Right ventricle myocardium superior (tissue), 1 donor: ENCODE measurements at places on chromosomes 1 and 21. TPM values are rescaled to one million over a fixed set of nuclear protein-coding genes. Genes with fewer than 3 reads are reported as not detected.

CR1L gene
- not detected for total RNA-seq

AIRE gene
- not detected for total RNA-seq

ICOSLG gene
- 4.3 TPM for total RNA-seq

SV2A gene
- total RNA-seq = 0.32 TPM

EXO1 gene
- 0.62 TPM for total RNA-seq

SLC1A7 gene
- 0.08 TPM for total RNA-seq

RHBDL2 gene
- total RNA-seq = not detected

BACE2 gene
- 11.4 TPM for total RNA-seq

ESRRG gene
- total RNA-seq = 45.5 TPM

LINGO4 gene
- 0.78 TPM for total RNA-seq

NDUFV3 gene
- 56.6 TPM for total RNA-seq

INSRR gene
- 0.40 TPM for total RNA-seq

LENEP gene
- total RNA-seq = not detected

KRTAP19-1 gene
- not detected for total RNA-seq

ZMYND12 gene
- 0.78 TPM for total RNA-seq

PATJ gene
- 131 TPM for total RNA-seq

LAMC1 gene
- 87.5 TPM for total RNA-seq

RBM11 gene
- not detected for total RNA-seq

FAM177B gene
- not detected for total RNA-seq

CHRM3 gene
- 0.38 TPM for total RNA-seq

TCHH gene
- not detected for total RNA-seq

MAP3K7CL gene
- total RNA-seq = 1.1 TPM

APCS gene
- 0.32 TPM for total RNA-seq

SPTA1 gene
- not detected for total RNA-seq

S100PBP gene
- 12.7 TPM for total RNA-seq

GCSAML gene
- total RNA-seq = 0.24 TPM

SLAMF9 gene
- not detected for total RNA-seq
